ENCODE measurements at places on chromosomes 12 and 14.

- DNase-seq, result no peak
These were observed 244.4 kb upstream of the GARIN2 start for GRCh38 chr14:66944872-66945271.

- no peak for DNase-seq
These were observed 2.3 kb downstream of the ACRBP start for GRCh38 chr12:6644903-6645302.

DNA sequence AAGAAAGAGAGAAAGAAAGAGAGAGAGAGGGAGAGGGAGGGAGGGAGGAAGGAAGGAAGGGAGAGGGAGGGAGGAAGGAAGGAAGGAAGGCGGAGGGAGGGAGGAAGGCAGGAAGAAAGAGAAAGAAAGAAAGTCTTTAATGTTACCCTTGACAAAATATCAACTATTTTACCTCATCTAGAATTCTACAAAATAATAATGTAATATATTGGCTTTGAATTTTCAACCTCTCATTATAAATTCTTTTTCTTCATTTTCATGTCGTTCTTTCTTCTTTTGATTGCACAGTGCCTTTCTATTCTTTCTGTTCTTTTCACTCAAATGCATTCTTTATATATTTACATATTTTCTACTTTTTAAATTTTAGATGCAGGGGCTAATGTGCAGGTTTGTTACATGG, 59.5 kb upstream of the GARIN2 start:
- no peak for DNase-seq

GRCh38 chr14:73814153-73814552, 37.5 kb upstream of the PTGR2 start:
- DNase-seq, result no peak

GRCh38 chr14:78297858-78298257, 127.7 kb downstream of the NRXN3 start:
- no peak for DNase-seq

DNA sequence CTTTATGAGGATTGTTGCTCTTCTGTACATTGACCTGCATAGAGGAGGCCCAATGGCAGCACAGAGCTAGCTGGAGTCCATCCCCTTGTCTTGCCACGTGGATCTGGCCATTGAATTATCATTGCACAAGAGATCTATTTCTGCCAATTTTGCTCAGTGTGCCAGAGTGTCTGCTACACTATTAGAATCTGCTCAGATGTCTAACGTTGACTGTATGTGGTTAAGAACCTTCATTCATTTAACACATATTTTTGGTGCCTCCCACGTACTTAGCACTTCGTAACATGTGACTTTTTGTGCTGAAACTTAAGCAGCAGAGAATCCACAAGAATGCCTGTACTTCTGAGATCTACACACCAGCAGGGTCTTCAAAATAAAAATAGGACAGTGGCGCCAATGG, 166.0 kb upstream of the VASH1 start:
- DNase-seq, result no peak

- DNase-seq, result no peak
These were observed 945.4 kb upstream of the FLRT2 start for GRCh38 chr14:84584511-84584910.

DNA sequence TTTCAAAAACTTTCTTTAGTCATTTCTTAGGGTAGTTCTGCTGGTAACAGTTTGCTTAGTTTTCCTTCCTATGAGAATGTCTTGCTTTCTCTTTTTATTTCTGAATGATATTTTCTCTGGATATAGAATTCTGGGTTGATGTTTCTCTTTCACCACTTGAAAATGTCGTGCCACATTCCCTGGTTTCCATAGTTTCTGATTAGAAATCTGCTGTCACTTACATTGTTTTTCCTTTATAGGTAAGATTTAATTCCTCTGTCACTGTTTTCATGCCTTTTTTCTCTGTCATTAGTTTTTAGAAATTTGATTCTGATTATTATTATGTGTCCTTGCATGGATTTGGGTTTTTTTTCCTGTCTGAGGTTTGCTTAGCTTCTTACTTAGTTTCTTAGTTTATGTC, 77.3 kb upstream of the PCNX4 start:
- no peak for DNase-seq

DNA sequence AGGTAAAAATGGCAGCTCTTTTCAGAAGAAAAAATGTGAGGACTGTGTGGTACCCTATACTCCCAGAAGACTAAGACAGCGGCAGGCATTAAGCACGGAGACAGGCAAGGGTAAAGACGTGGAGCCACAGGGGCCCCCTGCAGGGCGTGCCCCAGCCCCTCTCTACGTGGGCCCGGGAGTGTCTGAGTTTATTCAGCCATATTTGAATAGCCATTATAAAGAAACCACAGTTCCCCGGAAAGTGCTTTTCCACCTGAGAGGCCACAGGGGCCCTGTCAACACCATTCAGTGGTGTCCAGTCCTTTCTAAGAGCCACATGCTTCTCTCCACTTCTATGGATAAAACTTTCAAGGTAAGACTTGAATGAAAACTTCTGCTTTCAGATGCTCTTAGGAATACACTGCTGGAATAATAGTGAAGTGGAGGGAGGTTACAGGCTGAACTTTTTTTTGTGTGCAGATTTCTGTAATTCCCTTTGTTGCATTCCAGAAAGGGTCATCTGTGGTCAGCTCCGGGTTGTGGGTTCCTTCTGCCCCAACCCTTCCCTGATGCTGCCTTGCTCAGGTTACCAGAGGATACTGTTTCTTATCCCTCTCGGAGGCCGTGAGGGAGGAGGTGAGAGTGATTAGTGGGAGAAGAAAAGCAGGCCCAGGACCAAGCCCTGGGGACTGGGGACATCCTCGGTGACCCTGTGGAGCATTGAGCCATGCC, 58.4 kb downstream of the SLC25A47 start:
- DNase-seq, result no peak

DNA sequence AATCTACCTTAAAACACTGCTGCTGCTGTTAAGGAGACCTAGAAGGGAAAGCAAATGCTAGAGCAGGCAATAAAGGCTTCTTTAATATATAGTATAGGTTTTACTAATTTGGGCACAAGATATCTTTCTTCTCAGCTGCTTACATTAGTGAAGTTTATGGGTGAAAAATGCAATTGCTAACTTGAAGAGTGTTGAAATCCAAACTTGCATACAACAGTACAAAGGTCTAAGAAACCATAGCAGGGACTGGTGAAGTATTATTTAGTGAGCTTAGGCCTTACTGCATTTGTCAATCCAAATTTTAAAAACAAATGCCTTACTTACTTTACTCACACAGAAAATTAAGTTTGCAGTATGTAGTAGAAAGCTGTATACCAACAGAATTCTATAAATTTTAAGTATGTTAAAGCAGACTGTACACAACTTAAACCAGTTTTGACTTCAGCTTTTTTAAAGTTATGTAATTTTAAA, 1.4 kb upstream of the AP4S1 start:
- no peak for DNase-seq

- peak; percentile 69 for DNase-seq
These were observed 26.8 kb downstream of the TMEM63C start for GRCh38 chr14:77208291-77208978.

- DNase-seq, result no peak
These were observed 390.2 kb downstream of the LRIG3 start for GRCh38 chr12:58529897-58530741.

GRCh38 chr14:51432302-51432948, 192.4 kb downstream of the TMX1 start:
- DNase-seq, result no peak

GRCh38 chr12:132527186-132527882, 37.4 kb downstream of the FBRSL1 start:
- no peak for DNase-seq

DNA sequence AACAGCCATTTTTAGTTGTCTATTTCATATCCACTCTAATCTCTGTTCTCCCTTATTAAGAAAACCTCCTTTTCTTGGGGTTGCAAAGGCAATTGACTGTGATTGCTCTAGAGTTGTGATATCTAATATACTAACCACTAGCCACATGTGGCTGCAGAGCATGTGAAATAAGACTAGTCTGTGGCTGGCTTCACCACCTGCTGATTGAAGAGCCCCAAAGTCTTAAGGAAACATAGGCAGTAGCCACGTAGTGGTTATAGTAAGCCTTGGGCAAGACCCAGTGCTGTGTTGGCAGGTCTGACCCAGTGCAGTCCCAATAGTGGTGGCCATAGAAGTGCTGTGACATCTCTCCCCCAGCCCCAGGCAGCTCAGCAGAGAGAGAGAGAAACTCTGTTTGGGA, 28.4 kb upstream of the ATP2B1 start:
- DNase-seq, result no peak

DNA sequence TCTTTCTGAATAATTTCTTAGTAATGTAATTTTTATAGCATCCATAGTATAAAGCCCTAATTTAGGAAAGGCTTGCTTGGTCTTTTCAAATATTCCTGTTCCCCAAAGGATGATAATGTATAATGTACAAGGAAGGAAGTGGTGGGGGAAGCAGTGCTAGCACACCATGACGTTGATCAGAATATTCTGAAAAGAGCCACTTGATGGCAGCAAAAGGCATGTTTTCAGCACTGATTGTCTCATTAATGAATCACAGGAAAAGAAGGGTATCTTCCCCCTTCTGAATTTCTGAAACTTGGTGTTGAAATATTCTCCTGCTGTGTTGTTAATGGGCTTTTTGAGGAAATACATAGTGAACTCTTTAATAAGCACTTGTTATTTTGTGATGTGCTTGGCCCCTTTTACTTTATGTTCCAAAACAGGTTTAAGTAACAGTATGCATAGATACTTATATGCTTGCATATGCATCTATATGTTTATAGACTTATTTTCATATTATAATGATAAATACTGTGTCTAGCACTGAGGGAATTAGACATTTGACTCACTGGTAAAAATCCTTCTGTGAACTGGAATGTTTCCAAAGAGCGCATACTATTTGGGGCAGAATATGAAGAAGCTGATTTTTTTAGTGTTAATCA, 122.0 kb downstream of the TMEM117 start:
- DNase-seq, result peak; percentile 46

DNA sequence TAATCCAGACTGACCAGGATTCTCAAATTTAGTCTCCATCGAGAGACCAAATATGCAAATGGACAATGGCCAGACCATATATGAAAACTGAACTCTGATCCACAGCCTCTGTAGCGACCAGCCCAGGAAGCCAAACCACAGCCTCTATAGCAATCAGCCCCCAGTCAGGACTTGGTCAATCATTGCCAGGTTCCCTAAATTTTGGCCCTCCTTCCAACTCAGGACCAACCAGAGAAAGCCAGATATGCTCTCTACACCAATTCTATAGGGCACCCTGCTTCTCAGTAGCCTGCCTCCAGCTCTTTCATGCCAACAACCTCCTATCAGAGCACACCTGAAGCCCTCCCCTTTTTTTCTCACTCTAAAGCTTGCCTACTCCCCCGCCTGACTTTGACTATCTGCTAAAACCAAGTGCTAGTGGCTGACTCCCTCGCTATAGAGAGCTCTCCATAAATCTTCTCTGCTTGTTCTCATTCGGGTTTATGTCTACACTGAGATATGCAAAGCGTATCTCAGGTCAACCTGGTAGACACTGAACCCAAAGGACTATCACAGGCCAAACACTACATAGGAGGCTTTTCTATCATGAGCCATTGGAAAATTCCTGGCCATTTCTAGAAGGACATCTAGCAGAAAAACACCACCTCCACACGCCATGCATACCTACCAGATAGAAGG, 110.5 kb upstream of the FUT8 start:
- DNase-seq, result no peak

- DNase-seq, result no peak
These were observed 703.5 kb upstream of the TBX3 start for GRCh38 chr12:115387467-115387901.

Data from DMS153 (cell line).